NCI-H2081 treated with DMSO at 0.1 percent for 48 hours (cell line): ENCODE measurements at places on chromosomes 2 and 18.

DNA sequence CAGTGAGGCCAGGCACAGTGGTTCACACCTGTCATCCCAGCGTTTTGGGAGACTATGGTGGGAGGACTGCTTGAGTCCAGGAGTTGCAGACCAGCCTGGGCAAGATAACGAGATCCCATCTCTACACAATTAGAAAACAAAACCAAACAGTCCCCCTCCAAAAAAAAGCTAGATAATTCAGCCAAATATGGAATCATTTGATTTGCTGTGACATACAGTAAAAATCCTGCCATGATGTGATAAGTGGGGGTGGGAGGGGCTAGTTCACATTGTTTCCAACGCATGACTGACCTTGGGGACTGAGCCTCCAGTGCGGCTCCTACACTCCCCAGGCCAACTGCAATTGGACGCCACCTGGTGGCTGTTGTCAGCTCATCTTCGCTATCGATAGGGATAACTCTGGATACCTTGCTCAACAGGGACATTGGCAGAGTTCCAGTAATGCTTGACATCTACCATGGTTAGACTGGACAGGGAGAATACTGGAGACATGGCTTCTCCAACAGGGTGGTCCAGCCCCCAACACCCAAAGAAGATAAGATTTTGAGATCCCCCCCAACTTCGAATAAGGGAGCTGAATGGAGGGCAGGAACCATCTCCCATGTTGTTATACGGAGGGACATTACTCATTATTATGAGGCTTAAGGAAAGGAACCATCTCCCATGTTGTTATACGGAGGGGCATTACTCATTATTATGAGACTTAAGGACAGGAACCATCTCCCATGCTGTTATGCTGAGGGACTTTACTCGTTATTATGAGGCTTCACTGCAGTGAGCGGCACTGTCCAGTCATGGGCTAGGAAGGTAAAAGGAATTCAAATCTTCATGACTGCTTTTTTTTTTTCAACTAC lies 135.9 kb downstream of the TGIF1 start:
- DNase-seq, result no peak

GRCh38 chr2:204964414-204964813 lies 419.1 kb downstream of the PARD3B start:
- no peak for DNase-seq

DNA sequence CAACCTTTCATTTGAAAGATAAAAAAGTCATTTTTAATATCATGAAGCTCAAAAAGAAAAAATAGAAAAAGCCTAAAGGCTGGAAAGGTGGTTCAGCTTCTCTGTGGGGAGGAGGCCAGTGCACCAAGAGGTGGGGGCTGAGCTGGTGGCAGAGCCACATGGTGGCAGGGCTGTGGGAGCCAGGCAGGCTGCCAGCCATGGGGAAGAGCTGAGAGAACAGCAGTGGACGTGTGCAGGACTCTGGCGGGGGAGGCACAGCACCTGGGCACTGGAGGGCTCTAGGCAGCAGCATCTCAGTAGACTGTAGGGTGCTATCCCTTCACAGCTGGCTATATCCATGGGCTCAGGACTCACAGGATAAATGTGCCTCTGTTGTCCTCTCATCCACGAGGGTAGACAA lies 47.8 kb downstream of the STK25 start:
- DNase-seq, result no peak

DNA sequence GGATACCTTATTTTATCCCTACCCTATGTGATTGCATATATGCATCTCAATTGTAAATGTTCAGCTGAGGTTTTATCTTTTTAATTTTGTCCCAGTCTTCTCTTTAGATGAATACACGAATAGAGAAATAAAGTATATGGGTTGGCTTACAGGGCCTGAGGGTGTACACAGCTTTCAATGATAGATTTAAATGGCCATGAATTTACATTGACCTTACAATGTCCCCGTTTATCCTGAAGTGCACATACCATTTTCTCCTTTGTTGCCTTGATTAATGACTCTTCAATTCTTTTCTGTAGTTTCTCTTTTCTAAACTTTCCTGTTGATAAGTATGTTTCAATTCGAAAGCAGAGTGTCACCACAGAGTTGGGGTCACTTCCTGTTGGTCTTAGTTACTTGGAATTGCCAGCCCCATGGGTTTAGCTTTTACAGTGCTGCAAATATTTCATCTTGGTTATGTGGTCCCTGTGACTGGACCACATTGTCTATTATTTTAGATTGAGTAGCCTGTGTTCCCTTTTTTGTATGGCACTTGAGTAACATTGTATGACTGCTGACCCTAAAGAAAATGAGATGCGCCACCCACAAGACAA lies 1616.3 kb upstream of the ACVR2A start:
- no peak for DNase-seq

DNA sequence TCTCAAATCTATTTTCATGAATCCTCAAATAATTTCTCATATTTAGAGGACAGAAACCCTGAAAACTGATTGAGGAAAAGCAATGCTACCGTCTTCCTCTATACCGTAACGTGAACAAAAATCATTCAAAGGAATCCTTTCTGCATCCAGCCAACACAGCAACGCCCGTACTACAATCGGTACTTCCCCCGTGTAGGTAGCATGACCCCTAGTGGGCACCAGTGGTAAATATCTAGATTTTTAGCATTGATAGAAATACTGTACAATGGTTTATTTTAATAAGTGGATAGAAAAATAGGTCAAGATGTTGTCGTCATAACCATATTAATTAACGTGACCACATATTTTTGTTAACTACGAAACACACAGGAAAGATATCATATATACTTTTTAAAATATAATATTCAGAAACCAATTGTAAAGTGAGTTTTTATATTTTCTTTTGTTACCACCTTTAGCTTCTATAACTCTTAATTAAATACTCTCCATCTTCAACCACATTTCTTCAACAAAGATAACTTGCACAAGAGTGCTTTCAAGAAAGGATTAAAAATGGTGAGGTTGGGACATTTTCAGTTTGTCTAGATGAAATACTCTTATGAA lies 194.1 kb downstream of the SS18 start:
- no peak for DNase-seq
